Stimulated activated CD4-positive, alpha-beta T cell treated with anti-CD3 and anti-CD28 coated beads, TNF-alpha, amount 100 ng/mL, for 1 hour (primary cell): ENCODE measurements at places on chromosomes 11 and 22.

DNA sequence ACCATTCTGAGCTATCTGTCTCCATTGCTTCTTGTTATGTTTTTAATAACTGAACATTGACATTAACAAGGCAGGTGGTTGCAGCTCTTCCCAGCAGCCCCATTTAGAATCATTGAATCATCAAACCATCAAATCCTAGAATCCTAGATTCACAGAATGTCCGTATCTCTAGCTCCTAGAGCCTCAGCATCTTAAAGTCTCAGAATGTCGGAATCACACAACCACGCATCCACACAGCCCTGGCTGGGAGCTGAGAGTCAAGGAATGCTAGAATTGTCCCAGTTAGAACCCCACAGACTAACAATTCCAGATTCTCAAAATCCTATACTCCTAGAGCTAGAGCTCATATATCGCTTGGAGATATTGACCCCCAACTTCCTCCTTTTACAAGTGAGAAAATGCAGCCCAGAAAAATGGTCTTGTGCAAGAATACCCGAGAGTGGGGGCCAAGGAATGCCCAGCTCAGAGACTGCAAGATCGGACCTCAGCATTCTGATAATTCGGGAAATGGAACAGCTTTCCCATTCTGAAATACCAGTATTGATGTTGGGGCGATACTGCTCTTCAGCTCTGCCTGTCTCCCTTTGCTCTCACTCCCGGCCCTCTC is 38.8 kb downstream of the PDE2A start:
- no peak for DNase-seq

DNA sequence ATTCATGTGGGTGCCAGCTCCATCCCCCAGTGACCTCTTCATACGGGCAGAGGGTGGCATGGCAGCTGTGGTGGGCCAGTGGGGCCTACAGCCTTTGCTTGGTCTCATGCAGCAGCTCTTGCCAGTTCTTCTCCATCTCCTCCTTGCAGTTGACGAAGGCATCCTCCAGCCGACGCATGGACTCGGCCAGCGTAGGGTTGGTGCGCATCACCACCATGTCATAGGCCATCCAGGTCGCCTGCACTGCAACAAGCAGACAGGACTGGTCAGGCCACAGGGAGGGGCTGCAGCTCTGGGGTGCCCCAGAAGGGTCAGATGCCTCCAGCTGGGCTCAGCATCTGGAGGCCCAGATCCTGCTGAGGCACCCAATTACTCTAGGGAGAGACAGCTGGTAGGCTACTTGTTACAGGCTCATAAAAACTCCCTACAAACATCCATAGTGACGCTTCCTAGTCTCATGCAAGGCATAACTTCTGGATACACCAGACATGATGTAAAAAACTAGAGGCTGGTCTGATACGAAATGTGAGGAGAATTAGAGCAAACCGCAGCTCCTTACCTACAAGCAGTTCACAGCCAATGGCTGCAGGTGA is 5.6 kb downstream of the KLHDC7B start:
- DNase-seq, result no peak

GRCh38 chr11:79232346-79232745 is 208.5 kb downstream of the TENM4 start:
- no peak for DNase-seq

GRCh38 chr11:75351791-75352587 is 528 bp upstream of the ARRB1 start:
- no peak for DNase-seq

DNA sequence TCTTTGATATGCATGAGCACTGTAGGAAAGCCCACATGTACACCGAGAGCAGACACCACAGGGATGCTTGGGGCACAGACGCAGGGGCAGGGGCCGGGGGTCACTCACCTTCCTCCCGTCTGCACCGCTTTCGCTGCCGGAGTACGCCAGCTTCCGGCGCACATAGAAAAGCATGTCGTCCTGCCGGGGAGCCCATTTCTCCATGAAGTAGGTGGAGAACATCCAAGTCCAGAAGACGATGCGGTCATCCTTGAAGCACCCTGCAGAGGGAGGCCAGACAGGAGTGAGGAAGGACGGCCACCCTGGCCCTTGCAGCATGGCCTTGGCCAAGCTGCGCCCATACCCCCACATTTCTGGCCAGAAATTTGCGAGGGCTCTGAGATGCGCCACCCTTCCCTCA is 28.8 kb downstream of the KIAA0930 start:
- no peak for DNase-seq

DNA sequence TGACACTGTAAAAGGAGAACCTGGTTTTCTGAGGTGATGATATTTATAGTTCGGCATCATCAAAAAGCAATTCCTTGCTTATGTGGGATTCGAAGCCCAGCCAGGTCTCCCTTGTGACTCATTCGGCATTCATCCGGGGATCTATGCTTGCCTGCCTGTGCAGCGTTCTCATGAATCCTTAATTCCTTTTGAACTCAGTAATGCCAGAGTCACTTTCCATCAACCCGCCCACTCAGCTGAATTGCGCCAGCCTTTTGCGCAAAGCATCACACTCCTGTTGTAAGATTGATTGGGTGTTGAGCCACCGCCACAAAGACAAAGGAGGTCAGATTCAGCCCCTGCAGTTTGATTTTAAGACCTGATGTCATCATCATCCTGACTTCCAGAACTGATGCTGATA is 128.6 kb downstream of the SLC17A6 start:
- no peak for DNase-seq

DNA sequence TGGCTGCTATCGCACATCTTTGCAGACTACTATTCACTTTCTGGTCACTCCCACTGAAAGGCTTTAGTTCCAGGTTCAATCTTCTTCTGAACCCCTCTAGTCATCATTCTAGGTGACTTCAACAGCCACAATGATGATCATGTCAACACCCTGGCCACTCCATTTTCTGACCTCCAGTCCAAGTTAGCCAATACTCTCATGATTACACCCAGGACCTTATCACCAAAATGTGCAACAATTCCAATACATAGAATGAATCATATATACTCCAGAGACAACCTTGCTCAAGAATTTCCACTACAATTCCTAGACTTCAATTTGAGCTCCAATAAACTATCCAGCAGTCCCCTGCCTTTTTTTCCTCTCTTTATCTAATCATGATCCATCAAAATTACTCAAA is 70.7 kb downstream of the PAK1 start:
- no peak for DNase-seq

GRCh38 chr11:6249770-6250555 is 9.7 kb upstream of the CCKBR start:
- DNase-seq, result no peak

DNA sequence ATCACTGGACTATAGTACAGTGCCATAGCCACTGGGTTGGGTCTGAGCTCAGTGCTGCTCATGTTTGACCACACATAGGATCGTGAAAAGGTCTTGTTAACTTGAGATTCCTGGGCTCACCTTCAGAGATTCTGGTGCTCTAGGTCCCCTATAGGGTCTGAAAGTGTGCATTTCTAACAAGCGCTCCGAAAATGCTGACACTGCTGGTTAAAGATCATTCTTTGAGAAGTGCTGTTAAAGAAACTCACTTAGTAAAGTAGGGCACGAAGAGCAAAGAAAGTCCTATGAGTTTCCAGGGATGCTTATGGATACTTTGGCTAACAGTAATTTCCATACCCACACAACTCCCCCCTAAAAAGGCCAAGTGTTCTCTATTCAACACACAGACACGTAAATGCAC is 108.1 kb upstream of the PAX6 start:
- no peak for DNase-seq

GRCh38 chr22:45997077-45997776 is 20.3 kb upstream of the WNT7B start:
- DNase-seq, result no peak

DNA sequence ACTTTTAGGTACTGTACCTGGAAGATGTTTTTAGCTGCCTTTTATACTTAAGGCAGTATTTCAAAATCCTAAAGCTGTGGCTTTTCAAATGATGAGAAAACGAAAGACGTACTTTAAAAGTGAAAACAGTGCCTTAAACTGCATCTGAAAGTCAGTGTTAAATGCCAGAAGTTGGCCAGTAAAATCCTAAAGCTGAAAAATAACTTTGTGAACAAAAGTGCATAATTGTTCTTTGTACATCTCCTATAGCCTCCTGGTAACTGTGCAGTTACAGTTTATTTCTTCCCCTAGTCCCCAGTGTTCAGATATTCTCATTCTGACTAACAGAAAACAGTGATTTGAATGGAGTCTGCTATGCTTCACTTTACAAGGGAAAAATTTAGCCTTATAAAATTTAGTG is 6.8 kb downstream of the EED start:
- no peak for DNase-seq

- no peak for DNase-seq
These were observed 700 bp upstream of the STX3 start for GRCh38 chr11:59754494-59754858.

DNA sequence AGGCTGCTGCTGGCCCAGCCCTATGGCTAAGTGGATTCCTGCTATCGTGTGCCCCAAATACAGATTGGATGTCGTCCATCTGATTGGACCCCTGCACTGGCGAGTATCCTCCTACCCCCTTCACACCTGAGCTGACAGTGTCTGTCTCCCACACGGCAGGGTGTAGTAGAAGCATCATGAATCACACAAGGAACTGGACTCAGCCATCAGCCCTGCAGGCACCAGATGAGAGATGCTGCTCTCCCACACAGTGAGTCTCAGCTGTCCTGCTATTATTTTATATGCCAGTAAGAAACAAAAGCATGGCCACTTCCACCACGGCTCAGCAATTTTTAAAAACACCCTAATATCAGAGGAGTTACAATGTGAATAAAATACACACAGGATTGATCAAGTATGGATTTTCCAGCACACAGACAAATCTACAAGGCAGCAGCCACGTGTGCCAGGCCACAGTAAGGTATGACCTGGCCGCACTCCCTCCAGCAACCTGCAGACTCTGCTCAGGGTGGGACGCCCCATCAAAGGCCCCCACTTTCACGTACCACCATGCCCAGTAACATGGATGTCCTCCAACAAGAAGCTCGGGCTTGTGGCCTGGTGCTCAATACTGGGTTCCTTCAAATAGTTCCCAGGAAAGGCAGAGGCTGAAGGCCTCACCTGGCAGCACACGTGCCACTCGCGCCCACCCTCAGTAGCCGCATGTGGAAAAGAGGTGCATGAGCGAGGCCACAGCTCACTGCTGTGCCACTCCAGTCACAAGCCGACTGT is 16.4 kb upstream of the SLC25A1 start:
- DNase-seq, result no peak

GRCh38 chr11:93329936-93330445 is 551 bp upstream of the DEUP1 start:
- no peak for DNase-seq

DNA sequence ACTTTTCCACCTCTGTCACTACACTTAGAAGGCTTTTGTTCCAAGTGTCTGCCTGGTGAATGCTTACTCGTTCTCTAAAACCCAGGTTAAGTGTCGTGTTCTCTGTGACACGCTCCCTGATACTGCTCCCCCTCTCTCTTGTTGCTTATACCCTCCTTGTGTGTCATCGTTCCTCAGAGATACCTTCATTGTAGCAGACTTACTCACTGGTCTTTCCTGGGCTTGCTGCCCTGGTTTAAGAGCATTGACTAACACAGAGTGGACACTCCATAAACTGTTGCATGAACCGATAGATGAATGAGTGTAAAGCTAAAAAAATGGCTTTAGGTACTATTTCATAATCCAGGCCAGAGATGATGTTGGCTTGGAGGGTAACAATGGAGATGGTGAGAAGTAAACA is 171.3 kb downstream of the GRIK4 start:
- DNase-seq, result no peak

- DNase-seq, result no peak
These were observed 239.1 kb upstream of the ARHGAP20 start for GRCh38 chr11:110951037-110951949.

DNA sequence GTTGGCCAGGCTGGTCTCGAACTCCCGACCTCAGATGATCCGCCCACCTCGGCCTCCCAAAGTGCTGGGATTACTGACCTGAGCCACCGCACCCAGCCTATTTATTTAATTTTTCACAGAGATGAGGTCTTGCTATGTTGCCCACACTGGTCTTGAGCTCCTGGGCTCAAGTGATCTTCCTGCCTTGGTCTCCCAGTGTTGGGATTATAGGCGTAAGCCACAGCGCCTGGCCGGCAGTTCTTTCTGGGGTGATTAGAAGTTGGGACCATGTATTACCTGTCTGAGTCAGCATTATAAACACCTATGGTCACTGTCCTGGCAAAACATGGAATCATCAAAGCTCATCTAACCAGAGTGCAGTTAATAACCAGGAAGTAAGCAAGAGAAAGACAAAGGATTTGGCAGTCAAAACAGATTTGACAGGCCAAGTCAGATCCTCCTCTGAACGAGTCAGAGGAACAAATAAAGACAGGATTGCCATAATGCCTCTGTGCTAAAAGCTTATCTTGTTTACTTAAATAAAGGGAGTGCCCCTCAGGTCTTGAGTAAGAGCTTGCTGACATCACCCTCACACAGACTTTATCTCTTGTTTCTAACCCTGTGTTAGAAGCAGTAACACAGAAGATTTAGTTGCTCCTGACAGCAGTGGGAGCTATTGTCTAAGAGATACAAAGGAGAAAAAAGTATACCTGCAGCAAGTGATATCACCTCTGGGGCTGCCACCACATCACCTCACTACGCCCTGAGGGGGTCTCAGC is 3.7 kb downstream of the SERPIND1 start:
- no peak for DNase-seq
